RCC 7860 (cell line): ENCODE measurements at places on chromosomes 7 and 10.
A peak's percentile ranks its signal among the peaks of the same experiment; 100 is the strongest.

DNA sequence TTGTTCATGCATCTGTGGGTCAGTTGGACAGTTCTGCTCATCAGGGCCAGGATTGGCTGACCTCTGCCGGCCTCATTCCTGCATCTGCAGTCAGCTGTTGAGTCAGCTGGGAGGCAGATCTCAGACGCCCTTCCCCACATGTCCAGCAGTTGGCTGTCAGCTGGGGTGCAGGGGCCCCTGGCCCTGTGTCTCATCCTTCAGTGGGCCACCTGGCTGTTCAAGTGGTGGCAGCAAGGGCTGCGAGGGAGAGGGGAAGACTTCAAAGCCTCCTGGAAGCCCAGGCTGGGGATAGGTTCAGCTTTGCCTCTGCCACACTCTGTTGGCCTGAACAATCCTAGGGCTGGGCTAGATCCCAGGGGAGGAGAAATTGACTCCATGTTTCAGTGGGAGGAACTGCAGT lies 33.2 kb downstream of the TACR2 start:
- DNase-seq = peak; percentile 45

DNA sequence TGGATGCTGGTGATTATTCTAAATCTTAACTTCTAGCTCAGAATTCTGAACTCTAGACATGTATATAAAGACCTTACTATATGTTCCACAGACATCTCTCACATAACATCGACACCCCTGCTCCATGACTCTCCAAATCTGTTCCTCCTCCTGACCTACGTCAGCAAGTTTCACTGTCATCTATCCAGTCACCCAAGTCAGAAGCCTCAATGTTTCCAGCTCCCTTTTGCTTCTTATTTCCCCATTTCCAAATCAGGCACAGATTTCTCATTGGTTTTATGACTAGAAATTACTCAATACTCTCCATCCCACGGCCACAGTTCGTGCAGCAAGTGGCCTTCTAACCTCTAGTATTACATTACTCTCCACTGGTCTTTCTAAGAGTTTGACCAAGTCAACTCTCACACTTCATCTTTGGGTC lies 28.5 kb downstream of the EPC1 start:
- no peak for DNase-seq

DNA sequence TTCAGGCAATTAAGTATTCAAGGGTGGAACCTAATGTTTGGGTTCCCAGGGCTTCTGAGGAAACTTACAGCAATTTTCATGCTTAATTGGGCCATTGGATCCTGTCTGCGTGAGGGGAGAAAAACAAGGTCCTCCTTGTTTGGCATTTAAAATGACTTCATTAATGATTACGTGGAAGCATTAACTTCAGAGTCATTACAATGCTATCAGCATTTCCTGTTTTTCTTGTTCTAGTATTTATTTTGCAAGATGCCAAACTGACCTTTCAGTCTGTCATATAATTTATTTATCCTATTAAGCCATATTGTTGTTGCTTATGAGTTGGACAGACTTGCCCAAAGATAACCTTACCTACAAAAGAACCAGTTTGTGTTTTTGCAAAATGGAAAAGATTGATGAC lies 324.1 kb upstream of the LRRN3 start:
- no peak for DNase-seq

DNA sequence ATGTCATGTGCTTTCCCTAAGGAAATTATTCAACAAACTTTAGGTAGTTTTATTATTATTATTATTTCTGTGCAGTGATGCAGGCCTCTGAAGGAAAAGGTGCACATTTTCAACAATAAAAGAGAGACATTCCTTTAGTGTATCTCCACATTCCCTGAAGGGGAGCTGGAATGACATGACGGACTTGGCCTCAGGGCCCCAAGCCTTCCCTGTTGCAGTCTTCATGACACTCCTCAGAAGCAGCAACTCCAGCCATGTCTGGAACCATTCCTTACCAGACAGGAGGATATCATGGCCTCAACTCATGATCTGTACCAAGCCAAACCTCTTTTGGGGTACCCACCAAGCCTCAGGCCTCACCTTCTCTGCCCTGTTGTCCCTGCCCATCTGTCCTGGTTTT lies 35.2 kb upstream of the CCSER2 start:
- DNase-seq = no peak

DNA sequence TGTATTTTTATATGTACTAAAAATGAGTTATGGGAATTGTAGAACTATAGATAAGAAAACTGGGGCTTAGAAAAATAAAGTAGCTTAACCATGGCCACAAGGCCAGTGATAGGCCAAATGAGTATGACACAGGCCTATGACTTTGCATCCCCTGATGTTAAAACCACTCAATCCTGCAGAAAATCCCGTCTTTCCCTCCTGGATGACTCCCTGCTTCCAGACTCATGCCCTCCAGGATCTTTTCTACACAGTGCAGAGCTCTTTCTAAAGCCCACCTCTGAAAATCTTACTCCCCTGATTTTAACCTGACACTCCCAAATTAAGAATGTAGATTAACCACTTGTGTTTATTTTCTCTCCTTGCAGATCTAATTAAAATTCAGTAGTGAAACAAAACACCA lies 489.2 kb upstream of the LRRN3 start:
- no peak for DNase-seq

DNA sequence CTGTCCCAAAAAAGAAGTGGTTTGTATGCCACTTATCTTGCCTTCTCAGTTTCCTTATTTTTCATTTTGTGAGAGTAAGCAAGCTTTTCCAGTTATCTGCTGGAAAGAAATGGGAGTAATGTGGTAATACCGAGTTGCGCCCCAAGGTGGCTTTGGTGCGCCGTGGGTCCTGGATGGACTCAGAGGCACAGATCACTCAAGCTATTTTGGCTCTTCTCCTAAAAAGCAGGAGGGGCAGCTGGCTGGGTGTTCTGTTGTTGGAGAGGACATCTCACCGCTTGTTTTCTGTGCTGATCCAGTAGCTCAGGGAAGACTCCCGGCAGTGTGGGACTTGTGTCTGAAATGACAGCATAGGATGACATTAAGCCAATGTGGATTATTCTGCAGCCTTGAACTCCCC lies 16.4 kb downstream of the PRKRIP1 start:
- no peak for DNase-seq

GRCh38 chr10:71978476-71978875 lies 14.3 kb downstream of the CHST3 start:
- DNase-seq = no peak

DNA sequence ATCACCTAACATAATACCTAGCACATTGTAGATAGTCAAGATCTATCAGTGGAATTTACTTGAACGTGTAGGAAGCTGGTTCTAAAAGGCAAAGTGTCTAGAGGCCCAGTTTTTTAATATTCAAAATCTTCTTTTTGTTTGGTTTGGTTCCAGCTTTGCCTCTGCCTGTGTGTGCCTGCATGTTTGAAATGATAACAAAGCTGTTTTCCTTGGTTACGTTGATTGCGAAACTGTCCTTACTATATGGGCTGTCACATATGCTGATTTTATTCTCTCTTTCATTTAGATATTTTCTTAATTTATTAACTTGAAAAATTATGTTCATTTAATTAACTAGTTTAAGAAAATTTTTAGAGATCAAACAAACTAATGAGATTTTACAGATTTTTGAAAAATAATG lies 237.3 kb downstream of the SEMA3A start:
- no peak for DNase-seq

- DNase-seq = no peak
These were observed 1290.3 kb upstream of the SORCS1 start for GRCh38 chr10:108454793-108455192.

DNA sequence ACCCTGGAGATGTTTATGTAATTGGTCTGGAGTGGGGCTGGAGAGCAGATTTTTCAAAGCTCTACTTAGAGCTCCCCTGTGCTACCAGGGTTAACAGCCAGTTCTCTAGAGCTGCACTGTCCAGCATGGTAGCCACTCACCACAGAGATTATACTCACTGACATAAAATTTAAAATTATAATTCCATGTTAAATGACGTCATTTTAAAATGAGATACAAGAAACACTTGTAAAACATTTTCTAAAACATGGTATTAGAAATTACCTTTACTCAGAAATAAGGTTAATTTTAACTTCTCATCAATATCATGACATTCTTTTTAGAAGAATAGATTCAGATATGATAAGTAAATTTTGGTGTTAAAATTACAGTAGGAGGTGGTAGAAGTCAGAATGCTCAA lies 306.2 kb upstream of the LRRN3 start:
- no peak for DNase-seq

- no peak for DNase-seq
These were observed 195.9 kb downstream of the XPNPEP1 start for GRCh38 chr10:109727436-109727835.

- DNase-seq = no peak
These were observed 1.1 kb downstream of the PLXDC2 start for GRCh38 chr10:19817231-19817933.

GRCh38 chr10:3339531-3339950 lies 167.0 kb upstream of the PITRM1 start:
- no peak for DNase-seq

DNA sequence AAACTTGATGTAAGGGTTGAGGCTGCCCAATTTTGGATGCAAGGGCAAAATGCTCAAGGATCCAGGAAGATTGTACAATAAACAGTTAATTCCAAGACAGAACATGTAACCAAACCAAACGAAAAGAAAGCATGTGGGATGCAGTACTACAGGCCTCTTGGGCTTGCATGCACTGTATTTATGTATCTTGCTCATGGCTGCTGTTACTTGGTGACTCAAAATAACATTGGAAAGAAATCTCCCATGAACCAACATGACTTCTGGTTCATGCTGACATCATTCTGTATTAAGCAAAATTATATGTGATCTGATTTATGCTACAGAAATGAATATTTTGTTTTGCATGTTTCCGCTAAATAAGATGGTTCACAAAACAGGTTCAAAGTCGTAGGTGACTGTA lies 65.9 kb upstream of the FZD1 start:
- DNase-seq = no peak

DNA sequence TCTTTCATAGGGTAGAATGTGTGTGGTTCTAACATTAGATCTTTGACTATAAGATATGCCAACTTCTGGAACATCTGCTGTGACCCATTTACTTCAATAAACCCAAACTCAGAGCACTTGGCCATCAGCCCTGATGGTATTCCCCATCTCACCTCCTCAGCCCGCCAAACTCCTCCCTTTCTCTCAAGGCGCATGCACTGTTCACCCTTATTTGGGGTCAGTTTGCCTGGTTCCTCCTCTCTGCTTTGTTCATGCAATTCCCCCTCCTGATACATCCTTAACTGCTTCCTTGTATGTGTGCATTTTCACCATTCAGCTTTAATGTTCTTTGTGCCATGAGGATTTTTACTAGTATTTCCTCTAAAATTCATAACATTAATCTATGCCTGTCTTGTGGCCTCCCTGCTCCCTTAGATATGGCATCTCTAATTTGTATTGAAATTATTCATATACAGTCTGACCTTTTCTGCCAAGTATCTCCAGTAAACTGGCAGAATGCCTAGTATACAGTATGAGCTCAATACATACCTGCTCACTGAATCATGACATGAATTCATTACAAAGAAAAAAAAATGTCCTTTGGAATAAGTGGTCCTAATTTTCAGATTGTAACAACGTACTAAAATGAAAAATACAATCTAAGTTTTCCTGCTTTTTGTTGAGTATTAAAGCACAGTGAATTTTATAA lies 336.8 kb upstream of the IGFBP3 start:
- peak; percentile 94 for DNase-seq

DNA sequence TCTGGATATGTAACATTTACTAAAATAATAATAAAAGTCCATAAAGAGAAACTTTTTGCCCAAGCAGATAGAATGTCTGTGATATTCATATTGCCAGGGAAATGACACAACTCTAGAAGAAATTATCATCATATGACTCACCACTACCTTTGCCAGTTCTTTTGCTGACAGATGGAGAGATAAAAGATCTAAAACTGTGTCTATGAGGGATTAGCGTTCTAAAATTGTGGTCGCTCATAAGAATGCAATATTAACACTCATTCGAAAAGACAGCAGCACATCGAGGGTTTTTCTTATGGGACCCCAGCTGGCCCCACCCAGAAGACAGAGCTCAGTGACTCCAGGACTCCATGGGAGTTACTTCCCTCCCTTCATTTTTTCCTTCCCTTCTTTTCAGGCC lies 16.6 kb upstream of the LANCL2 start:
- peak; percentile 53 for DNase-seq

- no peak for DNase-seq
These were observed 51.6 kb downstream of the AKR1B1 start for GRCh38 chr7:134407311-134407710.

- peak; percentile 77 for DNase-seq
These were observed 1.5 kb downstream of the LZTS2 start for GRCh38 chr10:101000915-101001658.

- DNase-seq = peak; percentile 99
These were observed 88.1 kb upstream of the CUX1 start for GRCh38 chr7:101729241-101729883.

GRCh38 chr10:68088740-68089139 lies 13.7 kb upstream of the HERC4 start:
- no peak for DNase-seq

DNA sequence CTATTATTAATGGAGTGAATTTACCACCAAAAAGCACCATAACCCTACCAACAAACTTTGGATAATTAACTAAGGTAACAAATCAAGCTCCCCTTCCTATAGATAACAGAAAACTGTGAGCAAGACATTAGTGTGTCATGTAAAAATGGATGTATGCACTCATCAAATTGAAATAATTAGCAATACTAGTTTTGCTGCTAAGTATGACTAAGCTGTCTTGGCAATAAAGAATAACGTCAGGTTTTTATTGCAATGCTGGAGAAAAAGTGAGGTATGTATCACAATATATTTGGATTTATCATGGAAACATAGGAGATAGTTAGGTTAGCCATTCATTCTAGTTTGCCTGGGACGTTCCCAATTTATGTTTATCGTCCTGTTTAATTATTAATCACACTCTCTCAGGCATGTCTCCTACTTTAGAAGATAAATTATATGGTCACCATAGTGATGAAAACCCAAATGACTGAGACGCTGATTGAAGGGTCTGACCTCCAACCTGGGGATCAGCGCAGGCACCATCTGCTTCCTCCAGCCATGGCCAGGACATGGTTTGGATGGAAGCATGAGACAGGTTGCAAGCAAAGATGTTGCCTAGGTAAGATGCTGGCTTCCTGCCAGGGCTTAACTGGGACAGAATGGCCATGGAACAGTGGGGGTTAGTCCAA lies 125.6 kb downstream of the FANK1 start:
- peak; percentile 66 for DNase-seq

GRCh38 chr10:17872191-17873091 lies 63.3 kb downstream of the MRC1 start:
- no peak for DNase-seq

- no peak for DNase-seq
These were observed 1.5 kb upstream of the CCDC3 start for GRCh38 chr10:13003004-13003403.
